ENCODE measurements at places on chromosomes 3 and 15.
A peak's percentile ranks its signal among the peaks of the same experiment; 100 is the strongest.

DNA sequence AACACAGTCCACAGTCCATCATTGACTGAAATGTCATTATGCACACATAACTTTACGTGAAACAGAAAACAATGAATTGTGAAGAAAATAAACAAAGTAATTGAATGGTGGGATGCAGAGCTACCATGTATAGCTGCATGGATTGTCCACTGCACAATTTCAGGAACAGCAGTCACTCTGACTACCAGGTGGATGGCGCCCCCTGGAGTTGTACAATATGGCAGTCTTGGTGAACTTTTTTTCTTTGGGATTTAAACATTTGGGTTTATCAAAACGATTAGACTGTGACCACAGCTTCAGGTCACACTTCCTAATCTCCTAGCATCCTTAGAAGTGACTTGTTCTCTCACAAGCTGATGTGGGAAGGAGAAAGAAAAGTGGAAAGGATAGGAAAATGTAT lies 48.9 kb upstream of the TCF12 start:
- no peak for DNase-seq

- DNase-seq = peak; percentile 67
Observed at GRCh38 chr15:94327356-94327936, 96.1 kb downstream of the MCTP2 start.

DNA sequence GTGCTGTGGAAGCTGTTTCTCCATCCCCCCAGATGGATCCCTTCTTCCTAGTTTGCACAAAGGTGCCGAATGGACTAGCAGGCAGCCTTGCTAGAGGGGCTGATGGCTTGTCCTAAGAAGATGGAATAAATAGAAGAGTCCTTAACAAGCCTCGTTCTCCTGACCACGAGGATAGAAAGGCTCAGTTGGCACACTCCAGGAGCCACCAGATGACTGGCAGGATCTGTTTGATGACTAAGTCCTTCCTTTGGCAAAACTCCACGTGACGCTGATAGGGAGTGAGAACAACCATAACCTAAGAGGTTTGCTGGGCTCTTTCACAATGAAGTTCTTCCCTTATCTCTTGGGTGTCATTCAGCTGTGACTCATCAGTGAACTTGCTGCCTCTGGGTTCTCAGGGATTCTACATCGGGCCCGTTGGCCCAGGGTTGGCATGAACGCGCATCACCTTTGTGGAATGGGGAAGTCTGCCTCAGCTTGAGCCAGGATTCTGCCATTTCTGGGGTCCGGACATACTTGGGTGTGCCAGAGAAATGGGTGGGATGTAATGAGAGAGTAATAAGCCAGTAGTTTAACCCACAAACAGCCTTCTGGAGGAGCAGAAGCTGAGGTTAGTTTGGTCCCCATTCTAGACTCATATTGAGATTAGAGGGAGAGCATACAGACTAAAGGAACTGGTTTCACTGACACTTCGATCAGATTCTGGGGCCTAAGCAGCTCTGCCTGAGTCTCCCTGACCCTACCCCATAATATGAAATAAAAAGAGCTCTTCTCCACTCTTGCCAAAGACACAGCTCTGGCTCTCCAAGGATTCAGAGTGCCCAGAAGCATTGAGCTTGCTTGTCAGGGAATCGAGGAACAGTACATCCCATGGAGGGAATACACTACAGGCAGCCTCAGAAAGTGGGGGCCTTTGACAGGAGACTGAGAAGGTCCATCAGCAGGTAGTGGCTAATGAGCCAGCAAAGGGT lies 2.0 kb upstream of the MELTF start:
- DNase-seq = peak; percentile 36

GRCh38 chr15:70023769-70024491 lies 73.8 kb downstream of the TLE3 start:
- DNase-seq = no peak

- DNase-seq = no peak
Observed at GRCh38 chr15:70539409-70539808, 223.9 kb downstream of the UACA start.

- no peak for DNase-seq
Observed at GRCh38 chr3:62125380-62125779, 248.0 kb downstream of the FEZF2 start.

- no peak for DNase-seq
Observed at GRCh38 chr15:40111888-40112287, 3.2 kb upstream of the BMF start.

DNA sequence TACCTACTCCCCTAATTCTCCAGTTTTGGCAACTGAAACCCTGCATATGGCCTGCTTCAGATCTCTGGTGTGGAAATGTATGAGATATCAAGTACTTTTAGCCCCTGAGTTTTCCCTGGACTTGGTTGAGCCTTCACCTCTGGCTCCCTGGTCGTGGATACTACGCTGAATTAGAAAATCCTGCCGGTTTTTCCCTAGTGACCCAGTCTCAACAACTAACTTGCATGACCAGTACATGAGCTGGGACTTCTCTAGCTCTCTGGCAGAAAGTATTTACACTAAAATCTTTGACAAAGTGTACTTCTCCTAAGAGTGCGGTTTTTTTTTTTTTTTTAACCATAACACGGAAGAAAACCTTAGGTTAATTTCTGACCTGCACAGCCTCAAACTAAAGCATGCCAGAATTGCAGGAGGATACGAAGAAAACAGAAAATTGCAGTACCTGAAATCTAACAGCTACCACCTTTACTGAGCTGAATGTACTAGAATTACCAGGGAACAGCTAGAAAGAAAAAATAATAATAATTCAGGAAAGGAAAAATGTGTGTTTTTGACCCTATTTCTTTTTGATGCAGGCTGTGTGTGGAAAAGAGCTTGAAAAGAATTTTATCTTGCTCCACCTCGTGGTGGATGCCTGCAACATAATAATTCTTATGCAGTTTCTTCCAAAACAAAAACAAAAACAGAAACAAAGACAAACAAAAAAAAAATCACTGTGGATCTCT lies 165.6 kb downstream of the GMNC start:
- DNase-seq = peak; percentile 47

- no peak for DNase-seq
Observed at GRCh38 chr3:157064402-157064801, 95.5 kb downstream of the CCNL1 start.

GRCh38 chr3:99388780-99389179 lies 249.6 kb upstream of the COL8A1 start:
- DNase-seq = no peak
